ENCODE measurements at places on chromosomes 4 and X. TPM values are rescaled to one million over a fixed set of nuclear protein-coding genes. Genes with fewer than 3 reads are reported as not detected.
A peak's percentile ranks its signal among the peaks of the same experiment; 100 is the strongest.

- H3K27ac ChIP-seq: no peak overlapping the region
- H3K4me3 ChIP-seq: no peak overlapping the region
- DNase-seq: no peak
These were observed 49.8 kb downstream of the OSTC start for GRCh38 chr4:108700081-108700757.

FRMPD4 gene
- total RNA-seq: 0.16 TPM

DNA sequence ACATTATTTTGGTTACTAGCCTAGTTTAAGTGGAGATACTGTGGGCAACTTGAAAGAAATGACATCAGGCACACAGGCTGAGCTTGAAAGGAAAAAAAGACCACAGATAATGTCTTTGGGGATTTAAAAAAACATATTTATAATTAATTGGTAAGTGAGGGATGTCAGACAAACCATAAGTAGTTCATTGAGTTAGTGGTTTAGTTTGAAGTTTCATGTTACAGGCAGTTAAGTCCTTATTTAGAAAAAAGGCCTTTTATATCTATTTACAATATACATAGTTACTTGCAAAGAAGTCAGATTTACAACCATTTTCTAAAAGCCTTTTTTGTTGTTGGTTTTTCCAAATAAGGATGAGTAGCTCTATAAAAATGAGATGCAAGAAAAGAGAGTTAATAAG is 89.2 kb downstream of the CDS1 start:
- DNase-seq: no peak
- H3K4me1 ChIP-seq: no peaks in the 10 kb centered on the region
- H3K27ac ChIP-seq: no peak overlapping the region
- H3K27me3 ChIP-seq: no peaks in the 10 kb centered on the region
- no peak overlapping the region for H3K4me3 ChIP-seq
- H3K36me3 ChIP-seq: no peaks in the 10 kb centered on the region

GRCh38 chr4:109729117-109729717 is 653 bp downstream of the PLA2G12A start:
- DNase-seq: peak; percentile 31
- H3K4me1 ChIP-seq: peaks cover 6% of the 10 kb centered on the region
- H3K27me3 ChIP-seq: no peaks in the 10 kb centered on the region
- H3K4me3 ChIP-seq: peak overlapping the region; percentile 93
- no peaks in the 10 kb centered on the region for H3K36me3 ChIP-seq

GRCh38 chrX:68438575-68438974 is 5.3 kb upstream of the OPHN1 start:
- no peak overlapping the region for H3K4me3 ChIP-seq
- no peaks in the 10 kb centered on the region for H3K27me3 ChIP-seq
- H3K4me1 ChIP-seq: no peaks in the 10 kb centered on the region

NXT2 gene
- total RNA-seq: 22.2 TPM

DNA sequence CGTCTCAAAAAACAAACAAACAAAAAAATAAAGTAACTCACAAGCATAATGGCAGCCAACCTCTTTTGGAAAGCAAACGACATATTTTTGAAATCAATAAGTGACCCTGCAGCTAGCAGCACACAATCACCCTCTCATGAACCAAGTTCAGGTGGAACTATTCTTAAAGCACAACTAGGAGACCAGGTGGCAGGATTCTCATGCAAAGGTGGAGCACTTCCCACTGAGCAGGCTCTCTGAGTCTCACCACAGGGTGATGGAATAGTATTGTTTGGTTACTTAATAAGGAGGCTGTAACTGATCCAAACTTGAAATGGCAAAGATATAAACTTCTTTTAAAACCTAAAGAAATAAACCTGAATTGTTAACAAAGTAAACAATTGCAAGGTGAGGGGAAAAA is 1293.1 kb downstream of the PCDH19 start:
- H3K27ac ChIP-seq: no peak overlapping the region
- H3K4me3 ChIP-seq: no peak overlapping the region
- H3K27me3 ChIP-seq: no peaks in the 10 kb centered on the region
- no peaks in the 10 kb centered on the region for H3K4me1 ChIP-seq

DNA sequence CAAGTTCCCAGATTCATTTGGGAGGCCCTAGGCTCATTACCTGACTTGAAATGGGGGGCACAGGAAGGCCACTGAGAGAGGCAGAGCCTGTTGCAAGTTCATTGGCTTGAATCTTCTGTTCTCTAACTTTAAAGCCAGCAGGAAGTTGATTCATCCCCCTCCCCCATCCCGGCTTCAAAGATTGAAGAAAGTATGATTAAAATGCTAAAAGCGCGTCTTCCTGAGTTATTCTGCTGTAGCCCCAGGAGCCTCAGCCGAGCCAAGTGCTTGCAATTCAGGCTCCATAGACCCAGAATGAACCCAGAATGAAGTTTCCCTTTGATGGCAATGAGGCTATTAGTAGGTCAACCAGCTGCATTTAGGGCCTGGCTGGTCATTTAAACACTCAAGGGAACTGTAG is 14.7 kb downstream of the CHST7 start:
- no peaks in the 10 kb centered on the region for H3K36me3 ChIP-seq
- no peak overlapping the region for H3K4me3 ChIP-seq
- no peak overlapping the region for H3K27ac ChIP-seq

GRCh38 chr4:1211891-1212545 is 36.9 kb downstream of the CTBP1 start:
- H3K36me3 ChIP-seq: no peaks in the 10 kb centered on the region
- peaks cover 28% of the 10 kb centered on the region for H3K4me1 ChIP-seq
- H3K4me3 ChIP-seq: no peak overlapping the region
- H3K27ac ChIP-seq: no peak overlapping the region
- no peaks in the 10 kb centered on the region for H3K27me3 ChIP-seq
- no peak for DNase-seq

MAGEB10 gene
- total RNA-seq: not detected

DNA sequence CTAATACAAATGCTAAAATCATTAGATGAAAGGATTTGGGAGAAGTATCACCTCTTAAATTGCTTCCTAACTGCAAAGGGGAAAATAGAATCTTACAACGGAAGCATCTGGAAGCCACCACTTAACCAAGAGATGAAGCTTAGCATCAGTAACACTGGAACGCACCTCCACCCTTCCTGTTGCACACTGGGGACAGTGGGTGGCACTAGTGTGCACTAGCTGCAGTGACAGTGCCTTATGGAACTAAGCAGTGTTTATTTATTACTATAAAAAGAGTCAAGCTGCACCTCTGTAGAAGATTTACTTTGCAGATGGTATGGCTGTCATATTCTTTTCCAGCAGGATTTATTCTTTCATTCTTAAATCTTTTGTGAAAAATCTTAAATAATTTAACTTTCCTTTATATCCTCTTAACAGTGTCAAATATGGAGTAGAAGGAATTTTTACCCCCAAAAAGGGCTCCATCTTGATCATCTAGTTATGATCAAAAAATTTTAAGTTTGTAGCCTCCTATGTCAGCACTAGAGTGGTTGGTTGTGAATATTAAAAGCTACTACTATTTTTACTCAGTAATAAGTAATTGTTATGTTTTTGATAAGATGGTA is 76.7 kb downstream of the SCD5 start:
- no peak overlapping the region for H3K4me3 ChIP-seq
- no peak overlapping the region for H3K27ac ChIP-seq
- no peaks in the 10 kb centered on the region for H3K4me1 ChIP-seq
- no peaks in the 10 kb centered on the region for H3K27me3 ChIP-seq

YIPF7 gene
- total RNA-seq: 0.30 TPM

BTC gene
- 1.7 TPM for total RNA-seq

- no peak overlapping the region for H3K4me3 ChIP-seq
- H3K4me1 ChIP-seq: no peaks in the 10 kb centered on the region
- H3K27me3 ChIP-seq: no peaks in the 10 kb centered on the region
- H3K36me3 ChIP-seq: no peaks in the 10 kb centered on the region
- DNase-seq: no peak
- no peak overlapping the region for H3K27ac ChIP-seq
These were observed 1447.1 kb downstream of the PCDH19 start for GRCh38 chrX:98962996-98963395.

DNA sequence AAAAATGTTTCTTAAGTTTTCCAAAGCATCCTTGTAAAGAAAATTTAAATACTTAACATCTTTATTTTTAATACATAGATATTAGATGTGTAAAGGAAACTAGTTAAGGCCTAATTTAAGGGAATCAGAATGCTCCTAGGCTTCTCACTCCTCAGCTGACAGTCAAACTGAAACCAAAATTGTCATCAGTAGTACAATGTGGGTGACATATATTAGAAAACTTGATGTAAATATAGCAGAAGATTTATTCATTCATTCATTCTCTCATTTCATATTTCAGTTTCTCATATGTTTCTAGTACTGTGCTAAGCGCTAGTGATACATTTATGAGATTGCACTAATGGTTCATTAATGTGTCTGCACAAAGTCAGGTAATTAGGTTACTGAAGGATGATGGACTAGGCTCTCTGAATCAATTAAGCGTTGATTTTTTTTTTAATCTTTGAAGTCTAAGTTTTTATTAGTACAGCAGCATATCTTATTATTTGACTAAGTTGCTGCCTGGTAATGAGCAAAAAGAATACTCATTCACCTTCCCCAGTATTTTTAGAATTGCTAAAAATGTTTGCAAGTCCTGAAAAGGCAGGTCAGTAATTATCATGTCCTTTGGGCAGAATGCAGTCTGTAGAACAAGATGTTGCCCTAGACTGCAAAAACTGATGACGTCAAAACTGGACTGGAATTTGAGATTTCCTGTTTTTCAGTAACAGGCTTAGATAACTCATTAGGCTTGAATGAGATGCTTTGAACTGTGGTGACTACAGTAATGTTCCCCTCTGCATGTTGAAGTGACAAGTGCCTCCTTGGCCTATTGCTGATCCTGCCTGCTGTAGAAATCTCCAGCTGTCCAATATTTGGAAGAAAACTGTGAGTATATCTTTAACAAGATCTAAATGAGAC is 128.7 kb downstream of the ARHGAP24 start:
- no peaks in the 10 kb centered on the region for H3K4me1 ChIP-seq
- no peaks in the 10 kb centered on the region for H3K27me3 ChIP-seq
- no peaks in the 10 kb centered on the region for H3K36me3 ChIP-seq

DNA sequence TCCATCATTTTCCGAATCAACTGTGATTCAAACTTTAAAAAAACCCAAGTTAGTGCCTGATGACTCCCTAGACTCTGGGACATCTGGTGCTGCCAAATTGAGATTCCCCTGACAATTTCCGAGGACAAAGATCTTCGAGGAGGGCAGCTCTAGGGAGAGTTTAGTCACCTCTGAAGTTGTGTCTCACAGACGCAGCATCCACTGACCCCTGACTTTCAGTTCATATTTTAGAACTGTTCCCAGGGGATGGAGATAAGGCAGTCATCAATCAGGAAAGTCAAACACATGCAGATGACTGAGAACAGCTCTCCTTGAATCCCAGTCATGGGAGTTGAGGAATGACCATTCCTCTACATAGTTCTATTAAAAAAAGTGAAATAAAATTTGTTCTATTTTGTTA is 643.9 kb downstream of the TRIML1 start:
- no peaks in the 10 kb centered on the region for H3K36me3 ChIP-seq
- H3K4me1 ChIP-seq: no peaks in the 10 kb centered on the region
- no peak overlapping the region for H3K27ac ChIP-seq
- H3K4me3 ChIP-seq: no peak overlapping the region
- no peak for DNase-seq

GPC4 gene
- total RNA-seq: 9.2 TPM

DNA sequence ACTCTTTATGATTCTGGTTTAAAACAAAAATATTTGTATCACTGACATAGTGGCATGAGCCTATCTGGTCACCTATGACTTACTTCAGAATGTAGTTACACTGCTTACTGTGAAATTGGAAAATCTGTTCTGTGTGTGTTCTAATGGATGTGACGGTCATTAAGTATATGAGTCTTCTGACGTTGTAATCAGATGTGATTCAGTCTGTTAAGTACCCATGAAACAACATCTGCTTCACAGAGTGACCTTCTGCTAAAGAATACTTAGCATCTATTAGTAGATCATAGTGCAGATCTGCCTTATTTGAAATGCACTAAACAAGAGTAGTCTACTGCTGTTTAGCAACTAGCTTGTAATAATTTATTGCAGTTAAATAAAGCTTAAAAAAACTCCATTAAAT is 317.1 kb downstream of the DCTD start:
- DNase-seq: no peak
- no peak overlapping the region for H3K27ac ChIP-seq
- no peaks in the 10 kb centered on the region for H3K27me3 ChIP-seq
- H3K36me3 ChIP-seq: no peaks in the 10 kb centered on the region
- H3K4me3 ChIP-seq: no peak overlapping the region

DNA sequence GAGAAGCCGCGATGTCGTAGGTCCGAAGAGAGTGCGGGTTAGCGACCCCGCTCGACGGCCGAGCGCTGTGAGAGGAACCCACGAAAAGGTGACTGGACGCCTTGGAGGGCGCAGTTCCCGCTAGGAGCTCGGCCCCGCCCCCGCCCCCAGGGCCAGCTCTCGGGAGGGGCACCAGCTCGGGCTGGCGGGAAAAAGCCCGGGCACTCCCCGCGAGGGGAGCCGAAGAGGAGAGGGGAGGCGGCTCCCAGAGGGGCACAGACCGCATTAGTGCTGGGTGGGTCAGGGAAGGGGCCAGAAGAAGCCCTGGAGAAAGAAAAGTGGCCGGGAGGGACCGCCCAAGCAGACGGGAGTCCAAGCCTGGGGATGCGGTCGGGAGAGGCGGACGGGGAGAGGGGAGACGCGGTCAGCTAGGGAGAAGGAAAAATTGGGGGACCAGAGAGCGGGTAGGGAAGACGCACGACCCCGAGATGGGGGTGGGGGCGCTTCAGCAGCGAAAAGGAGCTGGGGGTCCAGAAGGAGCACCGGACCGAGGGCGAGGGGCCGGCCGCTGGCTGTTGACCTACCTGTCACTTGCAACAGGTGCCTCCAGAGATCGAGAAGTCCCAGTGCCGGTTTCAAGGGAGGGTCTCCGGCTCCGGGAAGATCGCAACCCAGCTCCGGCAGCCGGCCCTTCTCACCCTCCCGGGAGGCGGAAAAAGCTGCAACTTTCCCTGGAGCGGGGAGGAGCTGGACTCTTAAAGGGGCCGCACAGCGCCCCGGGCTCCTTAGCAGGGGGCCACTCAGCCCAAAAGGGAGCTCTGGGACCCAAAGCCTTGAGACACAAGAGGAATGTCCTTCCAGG is at the start of gene SYTL4:
SYTL4 (minus strand) TSS at position 681 of the 841 bp plus-strand sequence. CDS start 30,084 bp downstream, outside the sequence.
- no peak within 1 kb of the TSS for H3K27ac ChIP-seq
- DNase-seq: peak; percentile 31
- H3K27me3 ChIP-seq: no peaks in the 10 kb centered on the region
- no peaks in the 10 kb centered on the region for H3K36me3 ChIP-seq

All from hepatocyte (in vitro differentiated cells).